ENCODE measurements at places on chromosomes 16 and 17.

DNA sequence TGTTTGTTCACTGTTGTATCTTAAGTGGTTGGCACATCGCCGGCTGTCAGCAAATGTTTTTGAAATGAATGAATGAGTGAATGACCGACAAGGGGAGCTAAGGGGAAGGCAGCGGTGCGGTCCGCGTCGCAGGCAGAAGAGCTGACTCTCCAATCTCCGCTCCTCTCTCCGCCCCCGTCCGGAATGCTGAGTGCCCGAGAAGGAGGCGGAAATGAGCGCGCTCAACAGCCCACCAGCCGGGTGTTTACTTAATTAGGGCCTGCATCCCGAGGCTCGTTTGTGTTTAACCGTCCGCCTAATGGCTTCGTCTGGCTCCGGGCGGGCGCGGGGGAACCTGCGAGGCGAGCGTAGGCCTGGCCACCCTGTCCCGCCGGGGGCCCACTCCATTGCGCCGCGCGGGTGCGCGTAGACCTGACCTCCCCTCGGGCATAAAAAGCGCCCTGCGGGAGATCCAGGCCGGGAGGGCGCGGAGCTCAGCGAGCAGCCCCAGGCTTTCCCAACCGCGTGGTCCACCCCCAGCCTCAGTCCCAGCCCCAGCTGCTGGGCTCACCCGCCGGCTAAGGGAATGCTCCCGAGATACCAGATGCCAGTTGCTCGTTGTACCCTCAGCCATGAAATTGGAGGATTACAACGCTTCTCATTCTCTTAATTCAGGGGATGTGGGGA, 2.5 kb upstream of the CDH3 start:
- DNase-seq, result no peak

GRCh38 chr17:17892009-17892408, 55.2 kb upstream of the SREBF1 start:
- no peak for DNase-seq

- DNase-seq, result no peak
These were observed 7.1 kb upstream of the AKTIP start for GRCh38 chr16:53509906-53510703.

- DNase-seq, result no peak
These were observed 18.8 kb upstream of the FAAP100 start for GRCh38 chr17:81570964-81571363.

- no peak for DNase-seq
These were observed 147.1 kb upstream of the CHMP6 start for GRCh38 chr17:80844418-80844990.

- DNase-seq, result no peak
These were observed 4.9 kb downstream of the INO80E start for GRCh38 chr16:30000735-30001631.

DNA sequence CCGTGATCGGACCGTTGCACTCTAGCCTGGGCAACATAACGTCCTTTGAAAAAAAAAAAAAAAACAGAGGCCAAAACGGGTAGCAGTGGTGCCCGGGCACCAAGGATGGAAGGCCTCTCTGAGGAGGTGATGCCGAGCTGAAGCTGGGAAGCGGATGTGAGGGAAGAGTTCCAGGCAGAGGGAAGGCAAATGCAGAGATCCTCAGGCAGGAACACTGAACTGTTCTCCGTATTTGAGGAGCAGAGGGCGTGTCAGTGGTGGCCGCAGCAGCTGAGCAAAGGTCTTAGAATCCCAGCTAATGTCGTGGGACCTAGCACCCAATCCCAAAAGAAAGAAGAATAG, 656 bp upstream of the KCTD13 start:
- DNase-seq, result no peak

- DNase-seq, result no peak
These were observed 2.5 kb downstream of the RPAIN start for GRCh38 chr17:5422505-5422904.

- DNase-seq, result no peak
These were observed 7.5 kb upstream of the SMTNL2 start for GRCh38 chr17:4576729-4577322.

GRCh38 chr16:24855678-24856077, 9.9 kb downstream of the SLC5A11 start:
- DNase-seq, result no peak

DNA sequence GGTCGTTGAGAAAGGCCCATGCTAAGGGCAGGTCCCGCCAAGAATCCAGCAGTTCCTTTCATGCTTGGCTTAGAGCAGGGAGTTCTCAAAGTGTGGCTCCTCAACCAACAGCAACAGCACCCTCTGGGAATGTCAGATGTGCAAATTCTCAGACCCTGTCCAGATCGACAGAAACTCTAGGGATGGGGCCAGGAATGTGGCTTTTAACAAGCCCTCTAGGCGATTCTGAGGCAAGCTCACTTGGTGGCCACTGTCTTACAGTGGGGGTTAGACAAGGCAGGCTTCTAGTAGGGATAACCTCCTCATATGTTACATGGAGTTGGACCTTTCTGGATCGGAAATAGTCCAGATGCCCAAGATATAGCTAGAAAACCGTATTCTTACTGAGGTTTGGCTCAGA, 144.8 kb downstream of the ZFHX3 start:
- DNase-seq, result no peak

DNA sequence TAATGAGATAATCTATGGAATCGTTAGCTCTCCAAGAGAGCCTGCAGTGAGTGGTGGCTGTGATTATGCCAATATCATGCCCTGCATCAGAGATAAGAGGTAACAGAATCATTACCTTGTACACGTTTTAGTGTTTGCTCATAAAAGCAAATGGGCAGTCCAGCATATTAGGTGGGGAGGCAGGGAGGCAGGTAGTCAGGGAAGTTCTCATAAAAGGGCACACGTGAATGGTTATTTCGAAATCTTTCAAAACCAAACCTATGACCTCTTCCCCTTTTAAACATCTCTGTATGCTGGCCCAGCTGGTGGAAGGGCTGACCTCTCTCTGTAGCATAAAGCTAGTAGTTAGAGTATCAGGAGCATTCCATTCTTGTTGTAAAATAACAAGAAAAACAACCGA, 51.7 kb downstream of the VAT1L start:
- DNase-seq, result no peak

- DNase-seq, result no peak
These were observed 7.3 kb downstream of the SLC52A1 start for GRCh38 chr17:5027916-5028315.

- no peak for DNase-seq
These were observed 55.8 kb upstream of the ADCY9 start for GRCh38 chr16:4172070-4172469.

GRCh38 chr17:81011951-81012350, 20.3 kb downstream of the CHMP6 start:
- no peak for DNase-seq

- DNase-seq, result no peak
These were observed 23.9 kb downstream of the SNN start for GRCh38 chr16:11692171-11692570.

DNA sequence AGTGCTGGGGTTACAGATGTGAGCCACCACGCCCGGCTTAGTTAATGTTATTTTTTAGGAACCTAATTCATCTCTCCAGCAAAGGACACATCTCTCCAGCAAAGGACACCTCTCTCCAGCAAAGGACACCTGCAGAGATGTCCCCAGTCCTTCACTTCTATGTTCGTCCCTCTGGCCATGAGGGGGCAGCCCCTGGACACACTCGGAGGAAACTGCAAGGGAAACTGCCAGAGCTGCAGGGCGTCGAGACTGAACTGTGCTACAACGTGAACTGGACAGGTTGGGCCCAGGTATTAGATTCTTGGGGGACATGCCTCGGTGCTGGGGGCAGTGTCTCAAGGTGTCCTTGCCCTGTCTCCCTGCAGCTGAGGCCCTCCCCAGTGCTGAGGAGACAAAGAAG, 4.7 kb downstream of the PFAS start:
- no peak for DNase-seq

DNA sequence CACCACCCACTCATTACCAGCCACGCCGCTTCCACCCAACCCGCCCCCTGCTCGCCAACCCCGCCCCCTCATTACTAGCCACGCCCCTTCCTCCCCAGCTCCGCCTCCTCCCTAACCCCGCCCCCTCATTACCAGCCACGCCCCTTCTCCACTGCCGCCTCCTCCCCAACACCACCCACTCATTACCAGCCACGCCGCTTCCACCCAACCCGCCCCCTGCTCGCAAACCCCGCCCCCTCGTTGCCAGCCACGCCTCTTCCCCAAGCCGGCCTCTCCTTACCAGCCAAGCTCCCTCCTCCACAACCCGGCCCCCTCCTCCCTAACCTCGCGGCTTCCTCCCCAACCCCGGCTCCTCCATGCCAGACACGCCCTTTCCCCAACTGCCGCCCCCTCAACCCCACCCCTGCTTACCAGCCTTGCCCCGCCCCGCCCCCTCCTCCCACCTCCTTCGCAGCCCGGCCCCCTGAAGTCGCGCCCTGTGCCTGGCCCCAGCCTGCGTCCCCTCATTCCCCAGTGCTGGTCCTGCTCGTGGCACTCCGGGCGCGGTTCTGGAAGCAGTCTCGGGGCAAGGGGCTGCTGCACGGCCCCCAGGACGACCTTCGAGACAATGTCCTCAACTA, 7.3 kb downstream of the SLC22A31 start:
- DNase-seq, result peak; percentile 71

- no peak for DNase-seq
These were observed 9.1 kb downstream of the TOM1L2 start for GRCh38 chr17:17963066-17963465.

DNA sequence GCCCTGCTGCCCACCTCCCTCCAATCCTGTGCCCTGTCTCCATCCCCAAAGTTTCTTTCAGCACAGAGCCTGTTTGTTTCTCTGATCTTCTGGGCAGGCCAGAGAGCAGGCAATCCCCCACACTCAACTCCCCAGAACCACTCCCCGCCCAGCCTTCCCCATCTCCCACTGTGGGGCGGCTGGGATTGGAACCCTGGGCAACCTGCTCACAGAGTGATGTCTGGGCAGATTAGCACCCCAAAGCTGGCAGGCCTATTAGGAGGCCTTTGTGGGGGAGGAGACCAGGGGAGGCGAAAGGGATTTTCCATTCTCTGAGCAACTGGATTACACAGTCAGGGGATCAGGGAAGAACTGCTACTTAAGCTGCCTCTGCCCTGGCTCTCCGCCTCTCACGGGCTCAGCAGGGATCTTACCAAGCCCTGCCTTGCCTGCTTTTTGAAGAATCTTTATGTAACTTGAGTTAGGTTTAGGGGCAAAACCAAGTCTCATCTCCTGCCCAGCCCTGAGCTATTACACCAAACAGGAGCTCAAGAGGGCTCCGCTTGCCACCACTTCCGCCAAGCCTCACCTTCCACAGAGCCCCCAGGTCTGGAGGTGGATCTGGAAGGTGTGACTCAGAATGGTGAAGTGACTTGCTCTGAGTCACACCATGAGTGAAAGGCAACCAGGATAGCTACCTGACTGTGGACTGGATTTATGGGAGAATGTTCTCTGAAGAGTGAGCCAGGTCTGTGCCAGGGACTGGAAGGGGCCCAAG, 16.0 kb upstream of the LHX1 start:
- peak; percentile 38 for DNase-seq

DNA sequence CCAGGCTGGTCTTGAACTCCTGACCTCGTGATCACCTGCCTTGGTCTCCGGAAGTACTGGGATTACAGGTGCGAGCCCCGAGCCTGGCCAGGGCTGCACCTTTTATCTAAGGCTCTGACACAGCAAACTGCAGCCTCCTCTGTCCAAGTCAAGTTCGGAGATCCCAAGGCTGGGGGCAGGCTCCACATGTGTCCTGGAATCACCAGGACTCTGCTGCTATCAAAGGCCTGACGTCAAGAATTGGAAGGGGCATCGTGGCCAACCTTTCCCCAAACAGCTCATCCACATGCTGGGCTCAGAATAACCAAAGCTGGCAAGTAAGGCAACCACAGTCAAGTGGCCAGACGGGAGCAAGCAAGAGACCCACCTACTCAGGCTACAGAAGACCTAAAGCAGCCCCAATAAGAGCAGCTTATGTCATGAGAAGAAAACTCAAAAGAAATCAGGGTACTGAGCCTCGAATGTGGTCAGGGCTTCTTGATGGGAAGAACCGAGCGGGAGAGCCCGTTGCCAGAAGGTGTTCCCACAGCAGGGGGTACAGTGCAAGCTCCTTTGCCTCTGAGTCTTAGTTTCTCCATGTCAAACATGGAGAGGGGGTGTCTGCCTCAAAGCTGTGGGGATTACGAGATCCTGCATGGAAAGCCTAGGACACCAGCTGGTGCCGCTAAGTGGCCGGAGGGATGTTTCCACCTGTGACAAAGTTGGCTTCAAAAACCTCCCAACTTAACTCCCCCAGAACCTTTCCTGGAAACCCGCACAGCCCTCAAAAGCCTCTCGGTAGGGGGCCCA, 7.9 kb downstream of the MYBBP1A start:
- DNase-seq, result no peak

DNA sequence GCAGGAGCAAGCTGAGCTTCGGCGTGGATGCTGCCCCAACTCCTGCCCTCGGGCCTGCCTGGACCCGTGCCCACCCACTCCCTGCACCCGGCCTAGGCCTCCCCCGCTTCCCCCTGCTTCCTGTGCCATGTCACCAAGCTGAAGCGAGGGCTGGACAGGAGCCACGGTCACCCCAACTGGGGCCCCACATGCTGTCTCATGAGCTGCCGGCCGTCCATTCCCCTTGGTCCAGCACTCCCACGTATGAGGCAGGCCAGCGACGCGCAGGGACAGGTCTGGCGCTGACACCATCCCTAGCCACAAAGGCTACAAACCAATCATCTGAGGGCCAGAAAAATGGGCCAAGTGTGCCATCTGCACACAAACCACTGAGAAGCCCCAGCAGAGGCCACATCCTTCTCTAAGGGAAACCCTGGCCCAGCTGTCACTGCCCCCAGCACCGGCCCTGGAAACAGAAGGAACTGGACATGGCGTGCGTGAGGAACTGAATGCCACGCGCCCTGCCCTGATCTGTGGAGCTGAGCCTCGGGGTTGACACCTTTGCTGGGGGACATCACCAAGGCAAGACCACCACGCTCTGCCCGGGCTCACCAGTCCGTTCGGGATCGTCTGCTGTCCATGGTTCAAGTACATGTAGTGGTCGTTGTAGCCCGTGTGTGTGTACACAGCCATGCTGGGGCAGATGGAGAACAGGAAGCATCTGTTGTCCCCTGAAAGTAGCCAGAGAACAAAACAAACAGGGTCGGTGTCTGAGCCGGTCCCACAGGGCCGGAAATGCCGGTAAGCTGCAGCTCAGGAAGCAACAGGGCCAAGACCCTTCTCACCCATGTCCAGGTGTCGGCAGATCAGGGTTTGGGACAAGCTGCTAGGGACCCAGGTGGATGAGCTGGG, 22.2 kb downstream of the MEAK7 start:
- no peak for DNase-seq

DNA sequence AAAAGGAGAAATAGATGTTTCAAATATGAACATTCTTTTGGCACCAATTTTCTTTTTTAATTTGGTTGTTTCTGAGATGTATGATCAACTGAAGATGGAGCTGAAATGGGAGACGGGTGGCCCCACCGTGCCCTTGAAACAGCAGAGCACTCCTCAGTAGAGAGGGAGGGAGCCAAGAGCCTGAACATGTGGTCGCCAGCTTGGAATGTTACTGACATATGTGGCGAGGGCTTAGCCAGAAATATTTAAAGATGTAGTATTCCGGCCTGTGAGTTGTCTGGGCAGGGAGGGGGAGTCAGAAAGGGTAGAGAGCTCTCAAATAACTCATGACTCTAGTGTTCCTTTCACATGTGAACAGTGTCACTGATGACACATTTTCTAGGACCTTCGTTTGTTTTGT, 13.3 kb upstream of the MRC2 start:
- no peak for DNase-seq

GRCh38 chr16:13231365-13231764, 330.0 kb downstream of the SHISA9 start:
- no peak for DNase-seq
